ENCODE measurements at places on chromosomes 5 and 9.

DNA sequence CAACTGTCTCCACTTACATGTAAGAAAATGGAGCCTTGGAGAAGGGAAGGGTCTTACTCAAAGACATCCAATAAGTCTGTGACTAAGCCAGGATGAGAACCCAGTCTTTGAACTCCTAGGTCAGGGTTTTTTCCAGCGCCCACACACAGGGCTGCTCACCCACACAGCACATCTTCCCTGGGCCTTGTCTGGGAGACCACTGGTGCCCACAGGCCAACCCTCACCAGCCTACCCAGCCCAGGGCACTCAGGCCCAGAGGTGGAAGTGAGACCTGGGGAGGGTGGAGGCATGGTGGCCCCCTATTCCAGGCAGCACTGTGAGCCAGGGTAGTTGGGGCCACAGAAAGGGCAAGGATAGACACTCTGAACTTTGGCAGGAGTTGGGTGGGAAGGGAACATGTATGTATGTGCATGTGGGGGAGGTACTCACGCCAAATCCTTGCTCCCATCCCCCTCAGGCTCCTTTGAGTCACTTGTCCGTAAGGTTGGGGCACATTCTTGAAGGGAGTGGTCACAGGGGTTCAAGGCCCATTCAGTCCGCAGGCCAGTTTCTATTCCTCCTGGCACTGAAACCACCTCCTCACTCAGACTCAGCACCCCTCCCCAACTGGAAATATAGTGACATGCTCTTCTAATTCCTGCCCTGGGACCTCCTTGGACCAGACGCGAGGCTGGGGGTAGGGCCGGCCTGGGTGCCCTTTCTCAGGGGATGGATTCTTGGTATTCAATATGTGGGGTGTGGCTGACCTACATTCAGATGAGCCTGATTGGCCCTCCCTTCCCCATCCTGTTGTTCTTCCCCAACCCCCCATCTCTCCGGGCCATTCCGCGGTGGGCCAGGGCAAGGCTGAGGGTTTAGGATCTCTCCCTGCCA lies 2.9 kb upstream of the SLC4A9 start:
- no peak for DNase-seq

DNA sequence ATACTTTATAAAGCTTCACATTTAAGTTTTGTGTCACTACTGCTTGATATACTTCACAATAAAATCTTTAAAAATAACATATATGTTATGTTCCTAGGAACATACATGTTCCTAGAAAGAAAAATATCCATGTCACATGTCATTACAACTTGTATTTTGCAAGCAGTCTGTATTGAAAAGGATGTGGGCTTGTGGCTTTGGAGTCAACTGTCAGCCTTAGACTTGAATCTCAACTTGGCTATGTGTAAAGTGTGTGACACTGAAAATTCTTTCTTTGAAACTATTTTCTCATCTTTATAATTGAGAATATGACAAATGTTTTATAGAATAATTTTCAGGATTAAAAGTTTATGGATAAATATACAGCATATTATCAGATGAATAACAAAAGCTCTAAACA lies 273.1 kb downstream of the KIAA0825 start:
- no peak for DNase-seq

DNA sequence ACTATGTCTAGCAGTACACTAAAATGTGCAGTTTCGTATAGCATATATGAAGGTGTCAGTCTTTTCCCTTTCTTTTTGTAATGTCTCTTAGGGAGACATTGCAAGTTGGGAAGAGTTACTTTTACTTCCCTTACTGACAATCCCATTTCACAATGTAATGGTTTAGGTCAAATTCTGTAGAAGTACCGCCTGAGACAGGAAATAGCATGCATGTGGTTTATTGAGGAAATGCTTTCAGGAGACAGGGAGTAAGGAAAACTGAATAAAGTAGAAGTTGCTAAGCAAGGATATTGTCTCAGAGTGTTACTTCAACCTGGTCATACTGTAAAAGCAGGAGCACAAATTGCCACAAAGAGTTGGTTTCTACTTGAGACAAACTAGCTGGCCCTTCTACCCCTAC lies 32.1 kb upstream of the MSANTD3 start:
- no peak for DNase-seq

GRCh38 chr5:57175551-57176309 lies 1.9 kb downstream of the GPBP1 start:
- DNase-seq = no peak

- peak; percentile 27 for DNase-seq
Observed at GRCh38 chr5:37792975-37793631, 46.7 kb downstream of the GDNF start.

DNA sequence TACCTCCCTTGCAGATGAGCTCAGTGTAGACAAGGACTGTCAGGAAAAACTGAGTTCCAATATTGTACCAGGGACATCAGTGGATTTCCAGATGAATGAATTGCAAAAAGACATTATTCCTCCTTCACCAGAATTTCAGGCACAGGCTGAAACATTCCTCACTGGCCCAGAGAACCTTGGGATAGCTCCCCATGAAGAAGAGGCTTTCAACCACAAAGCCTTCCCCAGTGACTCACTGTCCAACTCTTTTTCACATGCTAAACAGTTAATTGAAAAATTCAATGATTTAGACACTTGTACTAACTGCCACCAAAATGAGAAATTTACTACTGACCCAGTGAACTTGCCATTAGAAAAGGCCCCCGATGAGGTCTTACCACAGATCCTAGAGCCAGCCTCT lies 144.5 kb downstream of the UNC13B start:
- no peak for DNase-seq

- DNase-seq = no peak
Observed at GRCh38 chr5:72122602-72123001, 15.3 kb downstream of the MAP1B start.

- DNase-seq = peak; percentile 91
Observed at GRCh38 chr9:111961009-111961408, 64.4 kb downstream of the UGCG start.

DNA sequence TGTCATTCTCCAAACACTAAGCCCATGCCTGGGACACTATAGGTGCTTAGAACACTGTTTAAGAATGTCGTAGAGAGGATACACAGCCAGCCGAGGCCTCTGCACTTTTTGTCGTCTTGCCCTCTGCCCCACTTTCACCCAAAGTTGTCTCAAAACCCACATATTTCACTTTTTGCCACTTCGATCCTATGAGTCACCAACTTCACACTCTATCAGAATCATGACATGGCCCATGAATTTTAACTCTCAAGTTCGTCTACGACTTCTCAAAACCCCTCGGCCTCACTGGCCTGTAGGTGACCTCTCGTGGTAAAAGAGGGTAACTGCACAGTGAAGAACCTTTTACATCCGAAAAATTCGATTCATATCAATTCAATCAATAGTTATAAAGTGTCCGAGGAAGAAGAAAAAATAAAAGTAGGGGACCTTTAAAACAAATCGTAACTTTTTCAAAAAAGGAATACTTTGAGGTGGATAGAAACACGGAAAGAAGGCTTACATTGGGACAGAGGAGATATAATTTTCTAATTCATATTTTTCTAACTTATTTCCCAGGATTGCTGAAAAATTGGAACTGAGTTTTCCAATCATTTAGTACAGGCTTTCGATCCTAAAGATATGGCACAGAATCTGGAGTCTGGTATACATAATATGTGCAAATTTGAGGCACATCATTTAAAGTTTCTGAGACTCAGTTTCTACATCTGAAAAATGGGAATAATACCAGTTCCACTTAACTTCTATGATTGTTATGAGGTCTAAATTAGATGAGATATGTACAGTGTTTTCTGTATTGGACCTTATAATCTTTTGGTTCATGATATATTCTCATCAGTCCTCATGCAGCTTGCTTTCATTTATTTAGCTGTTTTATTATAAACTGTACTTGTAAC lies 122.6 kb downstream of the APBA1 start:
- no peak for DNase-seq
